ENCODE measurements at places on chromosomes 2 and 18.

- DNase-seq = no peak
Measured at GRCh38 chr18:33560686-33561370, 17.2 kb upstream of the ASXL3 start.

DNA sequence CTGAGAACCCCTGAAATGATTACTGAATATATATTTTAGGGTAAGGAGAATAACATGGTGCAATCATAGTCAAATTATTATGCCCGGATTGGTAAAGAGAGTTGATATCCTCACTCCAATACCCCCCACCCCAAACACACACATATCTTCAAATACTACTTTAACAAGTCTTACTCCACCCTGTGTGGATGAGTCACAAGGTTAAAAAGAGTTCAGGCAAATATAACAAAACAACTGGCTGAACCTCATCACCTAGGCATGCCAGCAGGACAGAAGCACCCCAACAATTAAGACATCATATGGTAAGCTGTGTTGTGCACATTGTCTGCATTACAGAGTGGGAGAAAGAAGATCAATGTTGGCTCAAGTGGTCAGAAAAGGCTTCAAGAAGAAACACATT lies 857.4 kb downstream of the TDRD15 start:
- no peak for DNase-seq

DNA sequence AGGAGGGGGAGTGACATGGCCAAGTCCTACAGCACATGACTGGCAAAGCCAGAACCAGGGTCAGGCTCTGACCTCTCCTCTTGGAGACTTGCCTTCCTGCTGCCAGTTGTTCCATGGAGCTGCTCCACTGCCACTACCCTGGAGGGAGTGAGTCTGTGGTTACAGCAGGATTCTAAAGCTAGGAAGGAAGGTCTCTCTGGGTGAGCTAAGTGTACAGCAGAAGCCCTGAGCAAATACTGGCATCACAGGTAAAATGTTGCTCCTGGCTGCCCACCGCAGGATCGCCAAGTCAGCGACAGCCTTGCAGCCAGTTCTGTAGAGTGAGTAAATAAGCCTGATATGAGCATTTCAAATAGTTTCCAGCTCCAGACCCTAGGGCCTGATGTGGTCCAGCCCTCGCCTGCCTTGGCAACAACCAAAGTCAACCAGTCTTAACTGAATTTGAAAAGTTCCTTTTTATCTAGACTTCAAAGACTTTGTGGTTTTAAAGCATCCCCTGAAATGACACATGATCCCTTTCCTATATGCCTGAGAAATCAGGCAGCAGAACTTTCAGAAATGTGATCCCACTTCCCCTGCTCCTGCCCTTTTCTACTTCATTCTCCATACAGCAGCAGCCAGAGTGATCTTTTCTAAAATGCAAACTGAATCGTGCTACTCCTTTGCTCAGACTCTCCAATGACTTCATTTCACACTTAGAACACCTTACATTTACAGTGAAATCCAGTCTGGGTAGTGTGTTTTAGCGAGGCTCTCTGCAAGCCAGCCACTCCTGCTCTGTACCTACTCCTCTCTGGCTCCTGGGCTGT lies 114.3 kb downstream of the MGAT5 start:
- no peak for DNase-seq

- no peak for DNase-seq
Measured at GRCh38 chr2:34604164-34604563, 1005.1 kb upstream of the FAM98A start.

- DNase-seq = no peak
Measured at GRCh38 chr2:238097201-238097987, 2.7 kb upstream of the ESPNL start.

DNA sequence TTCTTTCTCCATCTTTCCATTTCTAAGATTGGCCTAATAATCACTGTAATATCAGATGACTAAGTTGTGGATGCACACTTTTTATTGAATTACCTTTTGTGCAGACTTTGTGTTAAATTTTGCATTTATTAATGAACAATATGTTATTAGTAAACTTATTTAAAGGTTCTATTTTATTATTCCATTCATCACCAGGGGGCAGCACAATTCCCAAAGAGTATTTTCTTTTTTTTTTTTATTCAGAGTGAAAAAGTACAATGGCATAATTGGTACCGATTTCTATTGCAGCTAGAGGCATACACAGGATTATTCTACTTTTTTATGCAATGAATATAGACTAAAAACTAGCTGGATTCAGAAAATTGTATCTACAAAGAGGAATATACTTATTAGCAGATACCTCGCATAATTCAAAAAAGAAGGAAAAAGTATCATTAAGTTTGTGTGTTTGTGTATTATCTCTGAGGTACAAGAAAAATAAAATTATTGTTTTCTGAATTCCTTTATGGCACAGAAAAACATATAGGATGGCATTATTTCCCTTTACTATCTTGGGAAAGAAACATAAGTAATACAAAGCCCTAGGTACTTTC lies 390.6 kb downstream of the ERBB4 start:
- DNase-seq = no peak

GRCh38 chr18:3177902-3178687 lies 41.7 kb downstream of the MYOM1 start:
- DNase-seq = no peak

GRCh38 chr2:65416945-65417344 lies 15.5 kb downstream of the SPRED2 start:
- DNase-seq = no peak

DNA sequence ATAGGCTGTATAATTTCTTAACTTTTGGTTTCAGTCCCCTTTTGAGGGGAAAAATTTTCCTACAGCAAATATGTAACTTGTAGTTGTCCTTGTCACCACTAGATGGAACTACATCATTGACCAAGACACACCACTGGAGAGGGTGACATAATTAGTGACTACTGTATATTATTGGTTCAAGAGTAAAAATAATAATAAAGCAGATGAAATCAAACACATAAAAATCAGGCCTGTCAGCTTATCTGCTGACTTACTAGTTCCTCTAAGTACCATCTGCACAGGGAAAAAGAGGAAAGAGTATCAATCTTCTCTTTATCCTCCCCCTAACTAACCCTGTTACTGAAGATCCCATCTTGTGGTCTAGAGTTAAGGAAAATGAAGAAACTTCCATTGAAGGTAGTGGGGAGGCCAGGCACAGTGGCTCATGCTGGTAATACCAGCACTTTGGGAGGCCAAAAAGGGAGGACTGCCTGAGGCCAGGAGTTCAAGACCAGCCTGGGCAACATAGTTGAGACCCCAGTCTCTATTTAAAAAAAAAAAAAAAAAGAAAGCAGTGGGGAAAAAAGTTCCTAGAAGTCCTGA lies 29.6 kb upstream of the ENOSF1 start:
- DNase-seq = no peak

DNA sequence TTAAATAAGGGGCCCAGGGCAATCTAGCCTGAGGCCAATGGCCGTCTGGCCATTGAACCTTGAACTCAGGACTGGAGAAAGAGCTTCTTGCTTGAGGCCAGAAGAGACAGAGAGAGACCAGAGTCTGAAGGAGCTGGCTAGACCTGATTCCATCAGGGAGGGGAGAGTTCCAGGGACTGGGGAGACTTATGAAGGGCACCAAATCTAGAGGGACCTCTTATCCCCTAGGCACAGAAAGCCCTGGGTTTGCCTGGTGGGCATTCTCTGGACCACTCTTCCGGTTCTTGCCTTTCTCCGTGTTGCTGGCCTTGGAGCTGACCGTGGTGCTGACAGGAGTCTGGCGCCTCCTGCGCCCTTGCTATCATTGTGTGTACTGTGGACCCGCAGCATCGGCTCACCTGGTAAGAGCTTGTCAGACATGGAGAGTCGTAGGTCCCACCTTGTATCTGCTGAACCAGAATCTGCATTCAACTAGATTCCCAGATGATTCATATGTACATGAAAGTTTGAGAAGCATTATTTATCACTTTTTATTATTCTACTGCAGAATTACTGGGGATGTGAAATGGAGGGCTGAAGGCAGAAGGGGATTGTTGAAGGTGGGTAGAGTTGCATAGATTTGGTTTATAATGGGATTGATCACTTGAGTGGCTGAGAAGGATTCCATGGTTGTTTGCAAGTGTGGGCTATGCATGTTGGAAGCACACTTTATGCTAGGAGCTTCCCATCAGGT lies 4.3 kb upstream of the TRPM8 start:
- DNase-seq = no peak

- no peak for DNase-seq
Measured at GRCh38 chr2:165191096-165191728, 12.6 kb downstream of the SCN3A start.

- no peak for DNase-seq
Measured at GRCh38 chr18:75418293-75419005, 9.1 kb downstream of the SMIM21 start.

DNA sequence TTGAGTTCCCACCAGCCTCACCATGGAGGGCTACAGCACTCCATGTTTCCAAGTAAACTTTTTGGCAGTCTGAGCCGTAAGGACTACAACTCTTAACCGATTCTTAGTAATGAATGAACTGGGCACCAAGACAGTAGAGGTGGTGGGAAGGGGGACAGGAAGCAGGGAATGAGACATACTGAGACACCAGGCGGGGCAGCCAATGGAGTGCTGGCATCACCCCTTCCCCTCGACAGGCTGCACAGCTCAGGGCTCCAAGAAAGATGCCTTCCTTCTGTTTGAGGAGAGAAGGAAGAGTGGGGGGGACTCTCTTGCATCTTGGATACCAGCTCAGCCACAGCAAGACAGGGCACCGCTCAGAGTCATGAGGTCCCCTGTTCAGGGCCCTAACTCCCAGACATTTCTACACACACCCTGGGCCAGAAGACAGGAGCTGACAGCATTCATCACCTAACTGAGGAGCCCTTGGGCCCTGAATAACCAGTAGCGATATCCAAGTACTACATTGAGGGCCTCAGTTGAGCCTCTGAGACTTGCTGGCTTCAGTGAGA lies 45.2 kb downstream of the USP34 start:
- DNase-seq = no peak

GRCh38 chr18:22846088-22846683 lies 86.9 kb upstream of the RBBP8 start:
- no peak for DNase-seq

DNA sequence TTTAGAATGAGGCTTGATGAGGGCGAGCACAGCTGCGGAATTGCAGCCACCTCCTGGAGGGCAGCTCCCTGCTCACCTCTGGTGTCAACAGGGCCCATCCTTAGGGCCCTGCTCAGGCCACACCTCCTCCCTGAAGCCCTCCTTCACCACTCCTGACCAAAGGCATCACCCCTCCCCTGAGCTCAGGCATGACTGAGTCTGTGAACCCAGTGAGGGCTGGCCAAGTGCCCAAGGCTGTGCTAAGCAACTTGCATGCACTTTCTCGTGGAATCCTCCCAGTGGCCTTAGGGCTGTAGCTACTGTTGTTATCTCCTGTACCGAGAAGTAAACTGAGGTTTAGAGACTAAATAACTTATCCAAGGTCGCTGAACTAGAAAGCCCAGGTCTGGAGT lies 101.7 kb downstream of the KLHL29 start:
- no peak for DNase-seq

GRCh38 chr2:62904344-62904743 lies 146.3 kb upstream of the OTX1 start:
- DNase-seq = no peak

DNA sequence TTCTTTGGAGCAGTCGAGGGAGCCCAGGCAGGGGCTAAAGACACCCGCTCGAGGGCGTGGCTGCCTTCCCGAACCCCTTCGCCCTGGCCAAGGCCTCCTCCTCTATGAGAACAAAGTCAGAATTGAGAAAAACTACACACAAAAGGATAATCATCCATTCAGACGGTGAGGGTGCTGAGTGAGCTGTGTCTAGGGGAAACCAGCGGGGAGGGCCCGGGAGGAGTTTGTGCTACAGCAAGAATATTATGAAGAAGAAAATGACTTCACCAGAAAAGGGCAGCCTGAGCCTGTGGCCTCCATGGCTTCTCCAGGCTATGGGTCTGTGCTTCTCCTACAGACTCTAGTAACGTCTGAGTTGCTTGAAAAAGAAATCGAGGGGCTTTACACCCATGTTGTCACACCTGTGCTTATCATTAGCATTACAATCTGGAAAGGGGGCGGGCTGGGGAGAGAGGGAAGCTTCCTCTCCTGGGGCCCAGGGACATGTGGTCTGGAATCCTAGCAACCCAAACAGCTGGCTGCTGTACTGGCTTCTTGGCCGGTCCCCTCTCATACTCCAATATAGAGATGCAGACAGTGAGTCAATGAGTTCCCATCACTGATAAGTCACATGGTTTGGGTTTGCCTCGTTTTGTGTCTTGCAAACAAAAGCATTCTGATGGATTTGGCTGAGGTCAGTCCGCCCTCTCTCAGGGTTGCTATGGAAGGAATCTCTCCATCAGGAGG lies 52.0 kb upstream of the ARL4C start:
- no peak for DNase-seq

DNA sequence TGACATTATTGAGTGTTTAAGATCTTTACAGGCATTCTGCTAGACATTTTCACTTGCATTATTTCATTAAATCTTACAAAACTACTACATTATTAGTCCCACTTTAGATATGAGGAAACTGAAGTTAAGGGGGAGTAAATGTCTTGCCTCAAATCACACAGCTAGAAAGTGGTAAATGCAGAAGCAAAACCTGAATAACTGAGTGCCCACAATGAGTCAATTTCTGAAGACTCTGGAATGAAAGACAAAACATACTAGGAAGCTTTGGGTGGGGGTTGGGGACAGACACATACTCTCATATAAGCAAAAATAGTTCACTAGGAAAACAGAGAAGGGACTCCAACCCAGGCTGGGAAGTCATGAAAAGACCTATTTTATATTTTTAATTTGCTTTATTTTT lies 214.4 kb upstream of the LRATD1 start:
- DNase-seq = no peak

DNA sequence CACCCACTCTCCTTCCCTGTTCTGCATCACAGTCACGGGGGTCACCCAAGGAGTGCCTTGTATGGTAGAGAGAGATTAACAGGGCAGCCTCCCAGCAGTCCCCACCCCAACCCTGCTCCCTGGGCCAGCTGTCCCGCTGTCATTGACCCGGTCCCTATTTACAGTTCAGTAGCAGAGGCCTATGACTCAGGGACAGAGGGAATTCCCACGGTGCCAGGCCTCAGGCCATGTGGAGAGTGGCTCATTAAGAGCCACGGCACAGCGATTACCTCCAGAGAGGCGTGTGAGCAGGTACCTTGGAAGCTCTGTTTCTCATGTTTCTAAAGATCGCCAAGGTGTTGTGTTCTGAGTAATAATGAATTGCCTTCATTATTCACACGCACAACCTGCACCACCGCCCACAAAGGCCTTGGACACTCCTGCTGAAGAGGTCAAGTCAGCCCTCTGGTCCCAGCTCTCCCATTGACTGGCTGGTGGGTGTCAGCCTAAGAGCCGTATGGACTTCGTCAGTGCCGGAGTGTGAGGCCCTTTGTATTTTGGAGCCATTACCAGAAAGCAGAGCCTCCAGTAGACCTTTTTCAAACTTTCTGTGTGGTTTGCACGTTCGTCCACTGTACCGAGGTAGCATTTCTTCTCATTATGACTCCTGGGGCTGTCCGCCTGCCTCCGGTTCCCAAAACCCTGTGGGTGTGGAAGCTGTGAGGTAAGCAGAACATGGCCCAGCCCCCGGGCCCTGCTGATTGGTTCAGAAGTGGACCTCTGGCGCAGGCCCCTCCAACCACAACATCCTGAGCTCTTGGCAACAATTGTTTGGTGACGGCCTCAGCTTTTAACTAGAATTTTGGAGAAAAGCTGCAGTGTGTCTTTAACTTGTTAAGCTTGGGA lies 47.0 kb downstream of the SERTAD2 start:
- peak; percentile 67 for DNase-seq

GRCh38 chr2:70328921-70329561 lies 27.2 kb upstream of the FAM136A start:
- DNase-seq = no peak

Data from stimulated activated CD4-positive, alpha-beta T cell treated with anti-CD3 and anti-CD28 coated beads, Interleukin-1b, Interleukin-23, amount 100 ng/mL, for 4 hours (primary cell).